ENCODE measurements at places on chromosomes 3 and 15. TPM values are rescaled to one million over a fixed set of nuclear protein-coding genes. Genes with fewer than 3 reads are reported as not detected.

Gene RPL15
- polyA plus RNA-seq, result 2,558 TPM

Gene WDR72
- 94.0 TPM for polyA plus RNA-seq

Gene SLC2A2
- polyA plus RNA-seq, result 11.7 TPM

Gene CDC25A
- polyA plus RNA-seq, result 10.4 TPM

Gene GRAMD1C
- 17.7 TPM for polyA plus RNA-seq

Gene CCDC39
- polyA plus RNA-seq, result 9.2 TPM

Gene SYNM
- polyA plus RNA-seq, result 1.6 TPM

Gene PRSS50
- 1.4 TPM for polyA plus RNA-seq

Gene ST3GAL6
- polyA plus RNA-seq, result 94.6 TPM

Gene CIB1
- 53.0 TPM for polyA plus RNA-seq

Gene MEIS2
- 146 TPM for polyA plus RNA-seq

Gene CACNA2D2
- polyA plus RNA-seq, result 18.6 TPM

Gene KNG1
- 220 TPM for polyA plus RNA-seq

Gene LCTL
- polyA plus RNA-seq, result 0.17 TPM

GRCh38 chr3:194852831-194853508 is 167.3 kb downstream of the FAM43A start:
- no peak for DNase-seq

DNA sequence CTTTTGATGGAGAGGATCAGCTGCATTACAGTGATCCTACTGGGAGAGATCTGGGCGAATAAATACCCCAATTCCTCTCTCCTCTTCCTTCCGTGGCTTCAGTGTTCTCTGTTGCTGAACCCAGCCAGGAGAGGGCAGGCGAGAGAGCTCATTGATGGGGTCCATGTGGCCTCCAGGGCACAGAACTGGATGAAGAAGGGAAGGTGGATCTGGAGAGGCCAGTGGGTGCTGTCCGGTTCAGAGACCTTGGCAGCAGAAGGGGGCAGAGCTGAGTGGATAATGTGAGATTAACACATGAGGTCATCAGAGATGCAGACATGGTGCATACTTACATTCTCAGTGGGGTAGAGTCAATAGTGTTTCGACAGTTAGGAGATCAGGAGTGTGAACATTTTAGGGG is 193.6 kb downstream of the CLSTN2 start:
- DNase-seq, result no peak

DNA sequence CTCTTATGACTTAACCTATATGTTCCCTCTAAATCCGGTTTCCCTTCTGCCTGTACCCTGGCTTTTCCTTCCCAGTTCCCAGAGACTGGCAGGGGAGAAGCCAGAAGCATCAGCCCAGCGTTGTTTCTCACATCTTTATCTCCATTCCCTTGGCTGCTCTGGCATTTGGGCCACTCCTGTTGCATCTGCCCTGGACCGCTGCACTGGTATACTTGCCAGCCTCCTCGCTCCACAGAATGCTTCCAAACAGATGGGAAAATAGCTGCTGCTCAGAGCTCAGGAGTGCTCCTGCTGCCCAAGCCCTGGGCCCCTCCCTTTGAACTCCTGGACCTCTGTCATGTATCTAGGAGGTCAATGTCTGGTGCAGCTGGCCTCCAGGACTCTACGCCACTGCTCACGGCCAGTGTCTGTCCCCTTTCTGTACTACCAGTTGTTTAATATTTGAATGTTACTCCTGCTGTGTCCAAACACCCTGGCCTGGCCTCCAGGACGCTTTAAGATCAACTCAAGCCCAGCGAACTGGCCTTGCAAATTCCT is 6.8 kb downstream of the SPINT1 start:
- no peak for DNase-seq

GRCh38 chr3:107561980-107562379 is 39.2 kb downstream of the BBX start:
- DNase-seq, result no peak

DNA sequence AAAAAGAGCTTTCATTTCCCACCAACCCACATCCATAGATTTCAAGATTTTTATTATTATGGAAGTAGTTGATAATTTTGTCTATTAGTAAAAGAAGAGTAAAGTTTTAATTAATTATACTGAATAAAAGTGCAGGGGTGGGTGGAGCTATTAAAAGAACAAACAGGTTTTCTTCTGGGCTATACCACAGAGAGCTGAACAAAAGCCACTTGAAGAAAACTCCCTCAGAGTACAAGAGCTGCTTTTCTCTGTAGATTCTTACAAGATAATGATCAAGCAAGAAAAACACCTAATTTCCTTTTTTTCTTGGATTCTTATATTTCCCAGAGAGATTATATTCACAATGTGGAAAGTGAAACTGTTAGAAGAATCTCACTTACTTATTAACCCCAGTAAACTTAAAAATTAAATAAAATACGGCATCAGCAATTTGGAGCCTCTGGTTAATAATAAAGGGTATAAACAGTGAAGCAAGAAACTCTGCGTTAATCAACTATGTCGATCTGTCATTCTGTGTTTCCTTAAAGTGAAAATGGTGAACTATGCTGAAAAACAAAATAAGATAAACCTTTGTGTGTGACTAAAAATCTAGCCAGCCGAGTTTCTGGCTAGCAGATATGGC is 84.9 kb downstream of the THBS1 start:
- DNase-seq, result no peak

GRCh38 chr15:38882221-38882620 is 317.6 kb upstream of the RASGRP1 start:
- no peak for DNase-seq

GRCh38 chr3:36193448-36193847 is 186.9 kb upstream of the STAC start:
- no peak for DNase-seq

GRCh38 chr3:62873451-62873760 is 1.8 kb downstream of the CADPS start:
- DNase-seq, result no peak

- DNase-seq, result no peak
These were observed 671.9 kb upstream of the CBLB start for GRCh38 chr3:106540743-106541142.

- no peak for DNase-seq
These were observed 58.0 kb upstream of the FURIN start for GRCh38 chr15:90810354-90810753.

- no peak for DNase-seq
These were observed 2.0 kb downstream of the XRN1 start for GRCh38 chr3:142445816-142446254.

GRCh38 chr3:188900421-188900951 is 271.3 kb upstream of the TPRG1 start:
- DNase-seq, result no peak

GRCh38 chr15:62119227-62119864 is 45.7 kb downstream of the C2CD4B start:
- no peak for DNase-seq

DNA sequence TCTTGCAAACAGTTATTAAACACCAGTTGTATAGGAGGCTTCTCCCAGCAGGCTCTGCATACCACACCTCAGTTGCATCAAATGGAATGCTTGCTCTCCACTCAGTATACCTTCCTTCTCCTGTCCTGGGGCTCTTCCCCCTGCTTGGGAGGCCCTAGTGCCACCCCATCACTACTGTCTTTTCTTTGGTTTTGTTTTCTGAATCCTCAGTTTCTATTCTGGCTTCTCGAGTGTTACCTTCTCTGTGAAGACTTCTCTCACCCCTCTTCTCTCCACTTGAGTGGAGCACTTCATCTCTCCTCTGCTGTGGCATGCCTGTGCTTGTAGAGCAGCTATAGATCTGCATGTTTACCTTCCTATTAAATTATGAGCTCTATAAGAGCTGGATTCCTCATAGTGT is 75.7 kb upstream of the TPRG1 start:
- DNase-seq, result no peak

- no peak for DNase-seq
These were observed 38.0 kb downstream of the SMAD3 start for GRCh38 chr15:67103432-67103831.

DNA sequence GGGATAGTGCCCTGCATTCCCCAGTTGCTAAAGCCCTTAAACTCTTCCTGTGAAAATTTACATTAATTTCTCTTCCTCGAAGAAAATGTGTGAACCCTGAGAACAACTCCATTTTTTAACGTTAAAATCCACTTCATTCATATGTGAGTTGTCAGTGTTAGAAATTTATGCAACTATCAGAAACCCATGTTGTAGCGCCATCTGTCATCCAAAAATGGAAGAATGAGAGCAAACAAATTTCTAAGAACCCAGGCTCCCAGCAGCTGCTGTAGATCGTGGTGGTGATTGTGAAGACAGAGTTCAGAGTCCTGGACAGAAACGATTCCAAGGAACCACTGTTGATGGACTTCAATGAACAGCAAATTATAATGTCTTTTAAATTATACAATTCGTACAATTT is 179.7 kb upstream of the NDN start:
- DNase-seq, result no peak

GRCh38 chr3:113148284-113148683 is 63.1 kb upstream of the BOC start:
- DNase-seq, result no peak

DNA sequence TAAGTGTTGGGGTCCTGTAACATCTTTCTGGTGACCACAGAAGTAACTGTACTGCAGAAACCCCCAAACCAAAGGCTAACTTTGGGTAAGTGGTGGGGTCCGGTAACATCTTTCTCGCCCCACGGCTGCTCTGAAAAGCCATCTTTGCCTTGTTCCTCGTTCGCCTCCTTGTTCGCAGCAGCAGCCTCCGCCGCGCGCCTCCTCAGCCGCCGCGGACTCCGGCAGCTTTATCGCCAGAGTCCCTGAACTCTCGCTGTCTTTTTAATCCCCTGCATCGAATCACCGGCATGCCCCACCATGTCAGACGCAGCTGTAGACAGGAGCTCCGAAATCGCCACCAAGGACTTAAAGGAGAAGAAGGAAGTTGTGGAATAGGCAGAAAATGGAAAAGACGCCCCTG is 316.8 kb downstream of the TUSC7 start:
- DNase-seq, result no peak

- DNase-seq, result peak; percentile 7
These were observed 70.9 kb downstream of the DCUN1D1 start for GRCh38 chr3:182909318-182910040.

GRCh38 chr3:37026851-37027250 is 33.5 kb downstream of the MLH1 start:
- DNase-seq, result no peak

GRCh38 chr3:113867506-113867905 is 28.9 kb downstream of the GRAMD1C start:
- DNase-seq, result no peak

DNA sequence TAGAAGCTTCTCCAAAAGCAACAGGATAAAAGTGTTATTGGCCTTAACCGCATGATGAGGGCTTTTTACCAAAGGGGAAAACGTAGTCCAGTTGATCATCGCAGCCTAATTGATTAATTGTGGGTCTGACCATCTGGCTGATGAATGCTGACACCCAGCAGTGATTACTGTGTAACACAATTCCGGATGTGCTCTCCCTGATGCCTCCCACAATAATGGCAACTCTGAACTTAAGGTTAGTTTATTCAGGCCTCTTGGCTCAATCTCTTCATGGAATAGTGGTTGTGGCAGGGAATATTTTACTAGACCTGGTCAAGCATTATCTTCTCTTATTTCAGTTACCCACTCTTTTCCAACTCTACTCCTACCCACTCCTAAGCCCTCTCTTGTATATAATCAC is 332.9 kb downstream of the TIGIT start:
- DNase-seq, result no peak

GRCh38 chr15:59931646-59932261 is 72.4 kb upstream of the FOXB1 start:
- DNase-seq, result no peak

DNA sequence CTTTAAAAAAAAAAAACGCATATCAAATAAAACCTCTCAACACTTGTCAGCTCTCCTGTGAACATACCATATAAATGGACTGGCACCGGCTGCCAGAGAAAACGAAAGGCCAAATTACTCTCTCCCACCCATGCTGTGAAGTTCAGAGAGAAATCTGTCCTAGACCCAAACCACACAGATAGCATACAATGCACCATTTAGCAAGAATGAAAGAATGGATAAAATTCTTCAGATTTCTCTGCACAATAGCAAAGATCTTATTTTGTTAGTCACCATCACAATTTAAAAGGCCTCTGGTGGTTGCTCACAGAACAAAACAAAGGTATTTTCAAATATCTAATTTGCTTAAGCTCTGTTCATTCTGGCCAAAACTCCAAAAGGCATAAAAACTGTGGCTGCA is 93.9 kb upstream of the BHLHE40 start:
- no peak for DNase-seq
